ENCODE measurements at places on chromosomes 6 and 20.

DNA sequence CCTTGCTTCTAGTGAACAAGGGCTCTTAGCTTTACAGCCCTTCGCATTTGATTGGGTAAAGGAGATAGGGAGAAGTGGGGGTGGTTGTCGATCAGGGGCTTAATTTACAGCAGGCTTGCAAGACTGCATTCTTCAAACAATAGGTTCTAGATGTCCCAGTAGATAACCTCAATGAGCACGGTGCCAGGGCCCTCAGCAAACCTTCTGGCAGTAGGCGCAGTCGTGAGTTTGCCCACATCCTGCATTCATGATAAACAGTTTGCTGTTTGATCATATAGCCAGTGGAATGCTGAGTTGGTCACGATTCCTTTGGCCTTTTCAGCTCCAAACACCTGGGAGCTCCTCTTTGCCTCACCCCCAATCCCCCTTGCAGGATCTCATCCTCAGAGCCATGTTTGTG lies 27.5 kb downstream of the SUN5 start:
- no peak for DNase-seq

DNA sequence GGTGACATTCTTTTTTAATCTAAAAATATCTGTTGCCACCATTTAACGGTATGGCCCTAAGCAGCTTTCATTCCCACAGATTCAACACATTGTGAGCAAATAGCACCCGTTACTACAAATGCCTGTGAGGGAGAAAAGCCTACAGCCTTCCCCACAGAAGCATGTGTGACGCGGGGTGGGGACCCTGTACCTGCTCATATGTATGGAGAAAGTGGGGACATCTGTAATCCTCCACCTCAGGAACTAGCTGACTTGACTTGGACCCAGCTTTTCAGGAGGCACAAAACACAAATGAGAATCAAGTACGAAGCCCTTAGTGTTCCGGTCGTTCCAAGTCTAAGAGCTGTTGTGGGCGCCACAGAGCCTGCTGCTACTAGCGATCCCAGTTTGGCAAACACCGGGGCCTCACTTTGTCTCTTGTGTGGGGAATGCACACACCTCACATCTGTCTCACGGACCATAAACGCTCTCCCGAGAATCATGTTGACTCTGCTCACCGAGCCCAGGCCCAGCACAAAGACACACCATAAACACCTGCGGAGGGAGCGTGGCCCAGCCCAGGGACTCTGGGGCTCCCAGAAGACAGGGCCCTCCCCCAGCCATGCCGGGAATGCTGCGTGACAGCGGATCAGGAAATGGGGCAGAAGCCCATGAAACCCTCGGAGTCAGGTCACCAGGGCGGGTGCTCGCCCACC lies 21.6 kb downstream of the DLL1 start:
- peak; percentile 98 for DNase-seq

- DNase-seq, result no peak
Measured at GRCh38 chr6:39961178-39961577, 26.9 kb upstream of the MOCS1 start.

DNA sequence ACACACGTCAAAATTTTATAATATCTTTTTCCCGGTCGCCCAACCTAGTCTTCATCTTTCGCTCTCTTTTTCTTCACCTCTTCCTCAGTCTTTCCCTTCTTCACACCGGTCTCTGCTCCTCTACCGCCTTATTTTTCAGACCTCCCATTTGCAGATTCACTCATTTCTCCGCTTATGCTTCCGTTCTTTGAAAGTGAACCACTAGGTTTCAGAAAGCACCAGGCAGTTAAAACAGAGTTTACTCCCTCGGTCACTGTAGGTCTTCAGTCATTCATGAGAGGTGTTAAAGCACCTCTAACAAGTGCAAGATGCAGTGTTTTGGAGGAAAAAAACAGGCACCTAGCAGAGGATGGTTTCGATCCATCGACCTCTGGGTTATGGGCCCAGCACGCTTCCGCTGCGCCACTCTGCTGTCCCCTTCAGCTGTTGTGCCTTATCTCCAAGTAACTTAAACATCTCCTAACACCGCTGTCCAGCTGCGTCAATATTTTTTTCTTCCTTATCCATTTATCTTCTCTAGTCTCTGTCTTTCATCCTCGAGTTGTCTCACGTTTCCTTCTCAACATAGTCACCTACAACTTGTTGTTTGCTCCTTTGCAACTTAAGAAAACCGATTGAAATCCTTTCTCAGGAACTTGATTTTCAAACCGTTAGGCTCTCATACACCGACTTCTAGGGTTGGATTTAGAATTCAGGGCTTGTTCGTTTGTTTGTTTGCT lies 119.7 kb upstream of the ZNF184 start:
- no peak for DNase-seq

GRCh38 chr6:52499026-52499425 lies 77.8 kb downstream of the TRAM2 start:
- no peak for DNase-seq

- no peak for DNase-seq
Measured at GRCh38 chr6:148997865-148998264, 251.0 kb downstream of the UST start.

DNA sequence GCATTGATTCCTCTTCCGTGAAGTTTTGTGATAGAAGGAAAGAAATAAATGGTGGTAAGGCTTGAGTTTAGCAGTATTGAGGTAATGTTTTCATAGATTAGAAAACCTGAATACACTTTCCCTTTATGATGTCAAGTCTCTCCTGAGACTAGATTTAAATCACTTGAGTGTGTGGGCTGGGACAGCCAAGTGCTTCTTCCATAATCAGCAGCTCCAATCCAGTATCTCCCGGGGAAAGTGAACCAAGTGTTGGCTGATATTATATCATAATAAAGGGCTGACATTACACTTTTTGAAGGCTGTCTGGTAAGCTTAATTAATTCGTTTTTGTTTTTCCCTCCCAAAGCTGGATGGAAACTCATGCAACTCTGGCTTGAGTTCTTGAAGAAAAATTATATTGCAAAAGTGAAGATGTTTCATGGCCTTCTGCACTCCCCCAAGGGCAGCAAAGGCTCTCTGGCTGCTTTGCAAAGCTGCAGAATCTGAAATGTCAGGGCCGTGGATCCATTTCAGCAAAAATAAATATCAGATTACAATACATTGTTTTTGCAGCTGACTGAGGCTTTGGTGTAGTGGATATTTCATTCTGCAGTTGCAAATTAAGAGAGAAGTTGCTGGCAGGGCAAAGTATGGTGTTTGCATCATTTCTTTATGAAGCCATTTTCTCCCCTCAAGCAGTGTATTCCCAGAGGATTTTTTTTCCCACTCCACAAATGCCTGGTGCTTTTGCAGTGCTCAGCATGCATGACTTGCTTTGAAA lies 101.2 kb downstream of the MKKS start:
- DNase-seq, result peak; percentile 17

DNA sequence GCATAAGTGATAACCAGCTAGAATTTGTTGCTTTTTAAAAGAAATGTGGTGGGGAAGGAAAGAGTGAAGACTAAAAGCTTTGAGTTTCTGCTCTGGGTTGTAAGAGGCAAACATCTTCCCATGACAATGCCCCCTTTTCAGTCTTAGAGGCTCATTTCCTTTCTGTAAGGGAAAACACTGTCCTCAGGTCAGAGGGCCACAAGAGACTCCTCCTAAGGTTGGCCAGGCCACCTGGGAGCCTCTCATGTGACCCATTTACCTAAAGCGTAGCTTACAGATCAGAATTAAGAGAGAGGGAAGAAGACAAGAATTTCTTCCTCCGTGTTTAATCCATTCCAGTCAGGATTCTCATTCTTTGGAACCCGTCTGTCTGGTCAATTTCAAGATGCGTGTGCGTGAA lies 220.4 kb upstream of the HEY2 start:
- DNase-seq, result no peak

DNA sequence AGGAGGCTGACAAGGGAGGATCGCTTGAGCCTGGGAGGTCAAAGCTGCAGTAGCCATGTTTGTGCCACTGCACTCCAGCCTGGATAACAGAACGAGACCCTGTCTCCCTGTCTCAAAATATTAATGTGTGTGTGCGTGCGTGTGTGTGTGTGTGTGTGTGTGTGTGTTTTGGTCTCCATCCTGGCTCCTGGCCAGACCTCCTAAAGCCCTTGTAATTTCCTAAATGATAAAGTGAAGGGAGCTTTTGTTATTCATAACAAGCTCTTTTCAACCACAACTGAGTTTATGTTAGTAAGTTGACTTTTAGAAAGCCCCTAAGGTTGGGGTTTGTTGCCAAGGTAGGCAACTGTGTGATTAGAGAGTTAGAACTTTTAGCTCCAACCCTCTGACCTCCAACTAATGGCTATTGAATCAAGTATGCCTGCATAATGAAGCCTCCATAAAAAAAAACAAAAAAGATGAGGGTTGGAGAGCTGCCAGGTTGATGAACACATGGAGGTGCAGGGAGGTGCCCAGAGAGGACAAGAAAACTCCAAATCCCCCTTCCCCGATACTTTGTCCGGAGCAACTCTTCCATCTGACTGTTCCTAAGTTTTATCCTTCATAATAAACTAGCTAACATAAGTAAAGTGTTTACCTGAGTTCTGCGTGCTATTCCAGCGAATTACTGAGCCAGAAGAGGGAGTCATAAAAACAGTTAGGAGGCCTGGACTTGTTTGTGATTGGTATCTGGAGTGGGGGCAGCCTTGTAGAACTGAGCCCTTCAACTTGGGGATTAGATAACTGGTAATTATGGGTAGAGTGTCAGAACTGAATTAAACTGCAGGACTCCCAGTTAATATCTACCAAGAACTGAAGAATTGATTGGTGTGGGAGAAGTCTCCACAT lies 5.3 kb upstream of the AIF1 start:
- peak; percentile 62 for DNase-seq

GRCh38 chr6:14381829-14382677 lies 264.5 kb downstream of the CD83 start:
- DNase-seq, result peak; percentile 52

DNA sequence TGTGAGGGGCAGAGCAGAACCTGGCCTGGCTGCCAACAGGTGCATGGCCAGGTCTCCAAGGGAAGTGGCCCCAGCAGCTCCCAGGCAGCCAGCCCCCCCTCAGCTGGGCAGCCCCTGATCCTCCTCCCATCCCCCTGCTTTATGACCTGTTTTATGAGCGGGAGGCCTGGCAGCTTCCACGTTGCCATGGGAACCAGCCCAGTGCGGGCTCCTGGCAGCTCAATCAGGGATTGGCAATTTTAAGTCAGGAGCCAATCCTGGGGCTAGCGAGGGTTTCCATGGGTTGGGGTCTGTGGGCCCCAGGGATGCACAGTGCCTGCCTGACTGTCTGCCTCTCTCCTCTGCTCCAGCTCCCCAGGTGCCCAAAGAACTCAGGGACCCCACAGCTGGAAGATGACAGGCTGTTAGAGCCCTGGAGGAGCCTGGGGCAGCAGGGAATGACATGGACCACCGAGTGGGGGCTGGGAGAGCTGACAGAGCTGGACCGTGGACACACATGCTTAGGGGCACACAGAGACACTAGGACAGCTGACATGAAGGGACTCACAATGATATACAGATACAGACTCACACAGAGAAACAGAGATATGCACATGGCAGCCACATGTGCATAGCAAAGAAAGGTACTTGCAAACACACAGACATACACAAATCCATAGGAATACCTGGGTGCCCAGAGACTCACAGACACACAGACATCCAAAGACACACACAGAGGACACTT lies 56.5 kb upstream of the SIRPA start:
- no peak for DNase-seq

DNA sequence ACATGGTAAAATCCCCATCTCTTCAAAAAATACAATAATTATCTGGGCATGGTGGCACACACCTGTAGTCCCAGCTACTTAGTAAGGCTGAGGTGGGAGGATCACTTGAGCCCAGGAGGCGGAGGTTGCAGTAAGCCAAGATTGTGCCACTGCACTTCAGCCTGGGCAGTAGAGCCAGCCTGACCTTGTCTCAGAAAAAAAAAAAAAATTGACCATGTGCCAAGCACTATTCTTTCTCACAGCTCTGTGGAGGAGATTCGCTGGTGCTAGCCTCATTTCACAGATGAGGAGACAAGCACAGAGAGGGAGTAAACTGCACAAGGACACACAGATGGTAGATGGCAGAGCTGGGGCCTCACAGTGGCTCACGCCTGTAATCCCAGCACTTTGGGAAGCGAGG lies 131.8 kb upstream of the JARID2 start:
- DNase-seq, result no peak

DNA sequence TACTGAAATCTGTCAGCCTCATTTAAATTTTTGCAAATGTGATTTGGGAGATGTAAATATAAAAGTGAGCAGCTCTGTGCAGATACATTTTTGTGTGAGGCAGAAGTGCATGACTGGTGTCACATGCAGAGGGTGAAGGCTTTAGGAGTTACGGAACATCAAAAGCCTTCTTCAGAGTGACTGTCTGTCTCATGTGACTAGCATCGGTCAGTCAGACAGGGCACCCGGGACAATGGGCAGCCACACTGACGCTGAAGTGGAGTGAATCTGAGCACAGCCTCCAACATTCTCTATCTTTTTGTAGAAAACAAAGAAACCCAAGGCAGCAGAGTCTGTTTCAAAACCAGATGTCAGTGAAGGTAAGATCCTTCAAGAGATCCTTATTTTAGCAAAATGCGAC lies 7.9 kb upstream of the FAM209A start:
- no peak for DNase-seq

- no peak for DNase-seq
Measured at GRCh38 chr6:168049706-168050224, 29.2 kb downstream of the FRMD1 start.

DNA sequence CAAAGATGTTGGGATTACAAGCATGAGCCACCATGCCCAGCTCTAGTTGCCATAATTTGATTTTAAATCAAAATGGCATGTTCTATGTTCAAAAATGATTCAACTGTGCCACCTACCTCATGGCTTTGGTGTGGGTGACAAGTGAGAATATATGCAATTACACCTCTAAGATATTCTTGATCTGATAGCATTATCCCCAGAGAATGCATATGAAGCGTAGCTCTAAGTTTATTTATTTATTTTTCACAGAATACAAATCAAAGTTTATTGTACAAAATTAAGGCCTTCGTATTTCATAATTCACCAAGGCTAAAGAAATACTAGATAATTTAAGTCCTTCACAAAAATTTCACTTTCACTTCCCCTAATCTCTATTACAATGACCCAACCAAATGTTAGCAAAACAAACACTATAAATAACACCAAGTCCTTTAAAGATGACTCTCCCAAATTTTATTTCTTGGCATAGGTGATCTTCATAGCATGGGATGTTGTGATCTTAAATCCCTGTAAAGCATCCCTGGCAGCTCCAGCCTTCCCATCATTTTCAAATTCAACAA lies 205.9 kb upstream of the TAB2 start:
- no peak for DNase-seq

- peak; percentile 67 for DNase-seq
Measured at GRCh38 chr6:93059911-93060310, 359.4 kb downstream of the EPHA7 start.

- DNase-seq, result no peak
Measured at GRCh38 chr6:39102821-39103136, 12.2 kb downstream of the SAYSD1 start.

GRCh38 chr6:127956260-127956888 lies 55.5 kb upstream of the THEMIS start:
- DNase-seq, result no peak
